Right ventricle myocardium superior (tissue), 1 donor: ENCODE measurements at places on chromosomes 5 and 9. TPM values are rescaled to one million over a fixed set of nuclear protein-coding genes. Genes with fewer than 3 reads are reported as not detected.

GRCh38 chr5:139494256-139494655 lies 11.7 kb upstream of the STING1 start:
- DNase-seq, result no peak

The SPINK1 gene
- total RNA-seq, result not detected

DNA sequence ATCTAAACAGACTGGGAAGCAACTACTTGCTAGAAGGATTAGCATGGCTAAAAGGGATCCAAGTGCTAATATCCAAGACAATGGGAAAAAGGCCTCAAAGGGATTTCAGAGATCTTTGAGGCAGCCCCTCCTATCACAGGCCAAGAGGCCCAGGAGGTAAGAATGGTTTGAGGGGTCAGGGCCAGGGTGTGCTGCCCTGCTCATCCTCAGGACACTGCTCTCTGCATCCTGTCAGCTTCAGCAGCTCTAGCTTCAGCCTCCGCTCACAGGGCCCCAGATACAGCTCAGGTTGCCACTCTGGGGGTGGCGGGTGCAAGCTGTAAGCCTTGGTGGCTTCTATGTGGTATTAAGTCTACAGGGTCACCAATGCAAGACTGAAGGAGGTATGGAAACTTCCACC lies 278.7 kb downstream of the PARP8 start:
- no peak for DNase-seq

The DND1 gene
- total RNA-seq, result 0.40 TPM

The TPPP gene
- 39.7 TPM for total RNA-seq

DNA sequence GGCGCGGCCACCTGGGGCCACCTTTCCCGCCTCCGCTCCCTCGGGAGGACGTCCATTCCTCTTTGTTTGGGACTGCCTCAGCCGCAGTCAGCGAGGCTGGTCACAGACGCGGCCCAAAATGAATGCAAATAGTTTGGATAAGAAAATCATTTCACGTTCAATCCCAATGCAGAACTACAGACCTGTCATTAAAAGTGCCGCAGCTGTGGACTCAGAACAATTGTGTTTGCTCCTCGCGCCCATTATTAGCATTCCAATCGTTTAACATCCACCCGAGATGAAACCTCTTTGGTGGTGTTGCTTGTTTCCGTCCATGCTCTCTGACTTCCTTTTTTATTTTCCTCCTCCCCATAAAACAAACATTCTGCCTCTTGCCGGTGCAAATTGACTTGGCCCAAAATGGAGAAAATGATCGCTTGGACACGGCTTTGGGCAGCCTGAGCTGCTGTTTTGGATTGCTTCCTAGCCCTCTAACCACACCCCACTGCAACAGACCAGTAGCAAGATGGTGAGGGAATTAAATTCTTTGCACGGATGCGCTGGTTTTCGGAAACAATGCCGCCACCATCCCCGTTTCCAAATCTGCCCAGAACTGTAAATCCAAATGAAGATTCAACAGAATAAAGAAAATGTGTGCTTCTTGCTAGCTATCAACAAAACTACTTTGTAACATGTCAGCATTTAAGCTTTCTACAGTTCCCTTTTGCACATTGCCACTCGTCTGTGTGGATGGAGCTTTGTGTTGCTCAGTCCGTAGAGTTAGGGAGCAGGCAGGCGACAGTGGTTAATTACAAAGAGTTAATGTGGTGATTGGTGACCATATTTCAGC lies 784 bp downstream of the NLN start:
- peak; percentile 44 for DNase-seq

GRCh38 chr9:14532456-14533115 lies 160.6 kb downstream of the ZDHHC21 start:
- DNase-seq, result no peak

The IER5L gene
- 3.5 TPM for total RNA-seq

The SPATA31A1 gene
- not detected for total RNA-seq

DNA sequence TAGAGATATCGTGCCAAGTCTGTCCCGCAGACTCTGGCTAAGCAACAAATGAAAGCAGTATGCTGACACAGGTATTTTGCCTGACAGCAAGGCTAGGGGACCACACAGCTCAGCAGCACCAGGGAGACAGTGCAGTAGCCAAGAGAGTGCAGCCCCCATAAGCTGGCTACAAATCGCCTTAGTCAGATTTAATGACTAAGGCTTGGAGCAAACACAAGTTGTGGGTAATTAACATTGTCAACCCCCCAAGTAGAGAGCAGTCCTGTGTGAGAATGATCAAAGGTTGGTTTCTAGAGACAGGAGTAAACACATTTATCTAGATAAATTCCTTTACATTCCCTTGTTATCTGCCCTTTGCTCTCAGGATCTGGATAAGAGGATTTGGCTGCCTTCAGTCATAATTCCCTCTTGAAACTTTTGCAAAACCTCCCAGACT lies 1434.5 kb upstream of the CDH6 start:
- DNase-seq, result no peak

GRCh38 chr5:134177369-134178095 lies 782 bp upstream of the SKP1 start:
- DNase-seq, result peak; percentile 51

The F2RL2 gene
- total RNA-seq, result 0.13 TPM

GRCh38 chr9:15157381-15157780 lies 149.6 kb downstream of the TTC39B start:
- DNase-seq, result no peak

DNA sequence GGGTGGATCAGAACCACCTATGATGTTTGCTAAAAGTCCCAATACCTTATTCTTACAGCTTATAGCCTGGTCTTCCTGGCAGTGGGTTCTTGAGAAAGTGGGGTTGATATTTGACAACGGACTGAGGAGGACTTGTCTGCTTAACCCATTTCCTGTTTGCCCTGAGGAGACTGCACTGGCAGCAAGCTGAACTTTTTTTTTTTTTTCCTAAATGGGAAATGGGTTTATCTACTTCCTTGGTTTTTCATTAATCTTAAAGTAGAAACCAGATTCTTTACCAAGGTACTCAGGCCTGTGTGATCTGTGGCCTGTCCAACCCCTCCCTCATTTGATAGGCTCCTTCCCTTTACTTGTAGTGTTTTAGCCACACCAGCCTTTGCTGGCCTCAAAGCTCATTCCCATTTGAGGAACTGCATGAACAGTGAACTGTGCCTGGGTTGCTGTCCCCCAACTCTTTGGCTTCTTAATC lies 47.1 kb downstream of the C9orf57 start:
- no peak for DNase-seq

GRCh38 chr9:114004221-114004716 lies 73.8 kb downstream of the AMBP start:
- DNase-seq, result peak; percentile 76

The FBP2 gene
- total RNA-seq, result 0.27 TPM

The IFNK gene
- not detected for total RNA-seq

The IFNB1 gene
- total RNA-seq, result not detected

DNA sequence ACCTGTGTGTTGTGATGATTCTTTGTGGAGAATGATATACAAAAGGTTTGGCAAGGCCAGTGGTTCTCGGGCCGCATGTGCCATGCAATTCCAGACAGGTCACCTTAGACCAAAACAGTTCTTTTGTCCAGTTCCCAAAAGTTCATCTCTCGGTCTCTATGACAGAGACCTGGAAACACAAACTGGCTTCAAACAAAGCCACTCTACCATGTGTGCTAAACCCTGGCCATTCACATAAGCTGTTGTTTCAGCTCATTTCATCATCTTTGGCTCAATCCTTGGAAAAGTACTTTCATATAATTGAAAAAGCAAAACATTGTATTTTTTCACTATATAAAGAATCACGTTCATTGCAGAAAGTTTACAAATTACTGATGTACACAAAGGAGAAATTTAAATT lies 210.5 kb upstream of the SEMA6A start:
- DNase-seq, result no peak

The MEIKIN gene
- not detected for total RNA-seq

The GAPT gene
- 0.43 TPM for total RNA-seq

- no peak for DNase-seq
Measured at GRCh38 chr5:157860898-157861890, 2.2 kb upstream of the CLINT1 start.

The ANKRD34B gene
- total RNA-seq, result not detected

GRCh38 chr5:32506799-32507198 lies 62.3 kb upstream of the ZFR start:
- DNase-seq, result no peak

- DNase-seq, result no peak
Measured at GRCh38 chr5:131757830-131758519, 38.8 kb downstream of the FNIP1 start.

- DNase-seq, result no peak
Measured at GRCh38 chr5:116475338-116475737, 99.3 kb downstream of the SEMA6A start.

GRCh38 chr9:124814164-124814535 lies 37.2 kb downstream of the OLFML2A start:
- no peak for DNase-seq

The ZNF189 gene
- 14.6 TPM for total RNA-seq

- no peak for DNase-seq
Measured at GRCh38 chr9:108569624-108570023, 286.2 kb downstream of the ACTL7B start.

The CORO2A gene
- total RNA-seq, result 0.30 TPM

GRCh38 chr5:172766287-172767108 lies 4.5 kb downstream of the DUSP1 start:
- peak; percentile 82 for DNase-seq

DNA sequence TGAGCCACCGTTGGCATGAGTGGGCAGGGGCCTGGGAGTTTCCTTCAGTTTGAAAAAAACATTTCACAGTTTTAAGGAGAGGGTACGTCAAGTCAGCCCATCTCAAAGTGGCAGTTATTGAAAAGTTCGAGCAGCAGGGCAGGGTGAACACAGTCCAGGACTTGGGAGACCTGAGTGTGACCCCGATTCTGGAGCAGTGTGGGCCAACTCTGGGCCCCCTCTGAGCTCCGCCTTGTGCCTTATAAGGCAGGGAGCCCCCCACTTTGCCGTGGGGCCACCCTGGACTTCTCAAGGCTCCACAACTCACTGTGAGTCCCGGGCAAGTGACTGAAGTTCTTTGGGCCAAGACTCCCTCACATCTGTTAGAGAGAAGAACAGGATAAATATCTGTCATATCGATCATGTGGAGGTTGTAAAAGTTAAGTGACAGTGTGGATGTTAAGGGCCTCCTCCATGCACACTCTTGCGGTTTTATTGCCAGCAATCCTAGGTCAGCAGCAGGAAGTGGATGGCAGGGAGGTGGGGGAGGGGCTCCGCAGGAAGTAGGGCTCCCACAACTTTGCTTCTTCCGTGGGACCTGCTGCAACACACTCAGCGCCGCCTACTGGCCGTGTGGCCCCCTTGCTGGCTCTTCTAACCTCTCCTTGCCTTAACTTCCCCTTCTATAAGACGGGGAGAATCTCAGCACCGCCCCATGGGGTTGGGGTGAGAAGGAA lies 38.4 kb downstream of the HRH2 start:
- peak; percentile 92 for DNase-seq

DNA sequence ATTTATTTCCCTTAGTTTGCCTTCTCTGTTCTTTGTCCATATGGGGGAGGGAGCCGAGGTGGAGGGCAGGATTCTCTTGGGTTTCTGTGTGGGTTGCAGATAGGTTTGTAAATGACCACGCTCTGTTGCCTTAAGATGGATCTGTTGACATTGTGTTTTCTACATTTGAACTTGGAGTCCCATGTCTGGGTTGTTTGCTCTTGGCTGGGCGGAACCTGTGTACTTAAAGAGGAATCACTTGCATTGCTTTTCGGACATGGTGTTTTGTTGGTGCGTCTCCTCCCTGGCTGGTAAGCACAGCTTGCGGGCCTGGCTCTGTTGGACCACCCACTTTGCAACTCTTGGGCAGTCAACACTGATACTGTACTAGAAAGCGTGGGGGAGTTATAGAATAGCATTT lies 45.9 kb downstream of the EHMT1 start:
- no peak for DNase-seq

- DNase-seq, result no peak
Measured at GRCh38 chr9:71921190-71921814, 9.9 kb downstream of the C9orf85 start.

DNA sequence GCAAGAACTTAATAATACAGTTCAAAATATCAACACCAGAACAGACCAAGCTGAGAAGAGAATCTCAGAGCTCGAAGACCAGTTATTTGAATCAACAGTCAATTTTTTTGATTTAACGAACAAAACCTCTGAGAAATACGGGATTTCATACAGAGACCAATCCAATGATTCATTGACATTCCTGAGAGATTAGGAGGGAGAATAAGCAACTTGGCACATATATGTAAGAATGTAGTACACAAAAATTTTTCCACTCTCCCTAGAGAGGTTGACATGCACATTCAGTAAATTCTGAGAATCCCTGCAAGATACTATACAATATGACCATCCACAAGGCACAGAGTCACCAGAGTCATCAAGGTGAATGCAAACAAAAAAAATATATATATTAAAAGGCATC lies 1577.3 kb upstream of the C9orf72 start:
- no peak for DNase-seq
